Spinal cord (tissue), 10 donors: ENCODE measurements at places on chromosomes 2 and 18.
A peak's percentile ranks its signal among the peaks of the same experiment; 100 is the strongest.

- DNase-seq: no peak
These were observed 162.7 kb downstream of the FSHR start for GRCh38 chr2:48991415-48992131.

DNA sequence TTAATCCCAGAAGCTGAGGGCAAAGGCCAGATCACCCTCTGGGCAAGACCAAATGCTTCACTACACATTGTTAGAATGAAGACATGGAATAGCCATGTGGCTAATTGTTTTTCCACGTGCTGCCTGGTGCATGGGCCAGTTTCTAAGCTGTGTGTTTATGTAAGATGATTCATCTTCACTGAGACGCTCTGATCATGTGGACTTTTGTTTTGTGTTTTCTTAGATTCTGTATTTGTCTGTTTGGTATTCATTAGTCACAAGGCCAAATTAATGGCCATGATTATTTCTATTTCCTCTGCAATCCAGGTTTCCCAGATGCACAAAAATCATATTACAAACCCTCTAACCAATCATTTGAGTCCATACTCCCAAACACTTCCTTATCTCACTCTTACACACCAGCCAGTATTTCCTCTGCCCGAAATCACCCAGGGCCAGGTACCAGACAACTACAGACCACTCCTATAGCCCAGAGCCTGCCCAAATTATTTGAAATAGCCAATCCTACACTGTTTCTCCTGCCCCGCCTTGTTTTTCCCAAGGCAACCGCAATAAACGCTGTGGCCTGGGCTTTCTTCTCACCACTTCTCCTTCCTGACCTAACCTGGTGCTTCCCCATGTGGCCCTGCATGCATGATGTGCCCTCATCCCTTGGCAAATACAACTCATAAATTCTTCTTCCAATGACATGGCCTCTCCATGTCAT is 94.2 kb upstream of the SP3 start:
- DNase-seq: no peak

- no peak for DNase-seq
These were observed 90.1 kb upstream of the TGFA start for GRCh38 chr2:70643715-70644114.

DNA sequence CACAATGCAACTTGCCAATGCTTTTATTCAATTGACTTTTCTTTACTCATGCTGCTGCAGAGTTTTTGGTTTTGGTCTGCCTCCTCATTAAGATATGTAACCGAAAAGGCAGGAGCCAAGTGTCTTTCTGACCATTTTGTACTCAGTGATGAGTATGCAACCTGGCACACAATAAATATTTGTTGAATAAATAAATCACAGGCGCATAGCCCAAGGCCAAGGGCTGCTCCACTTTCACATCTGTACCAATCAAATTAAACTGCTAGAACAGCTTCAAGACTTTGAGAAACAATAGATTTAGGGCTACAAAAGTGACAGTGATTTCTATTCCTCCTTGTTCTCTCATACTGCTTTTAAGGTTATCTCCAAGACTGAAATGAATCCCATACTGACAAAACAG is 828.2 kb downstream of the RNF144A start:
- no peak for DNase-seq

DNA sequence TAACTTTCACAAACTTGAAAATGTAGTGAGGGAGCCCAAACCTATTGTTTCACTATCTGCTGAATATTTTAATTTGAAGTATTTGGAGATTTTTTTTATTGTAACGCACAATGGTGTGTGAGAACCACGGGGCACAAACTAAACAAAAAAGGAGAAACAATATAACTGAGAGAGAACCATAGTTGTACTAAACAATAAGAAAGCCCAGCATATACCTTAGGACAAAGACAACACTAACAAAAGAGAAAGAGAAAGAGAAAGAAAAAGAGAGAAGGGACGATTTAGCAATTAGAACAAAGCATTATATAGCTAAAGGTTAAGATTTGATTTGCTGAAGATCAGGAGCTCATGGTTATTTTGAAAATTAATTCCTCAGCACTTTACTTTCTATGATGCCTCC is 906.0 kb upstream of the NXPH2 start:
- no peak for DNase-seq

GRCh38 chr2:128668946-128669345 is 350.3 kb upstream of the HS6ST1 start:
- DNase-seq: no peak

DNA sequence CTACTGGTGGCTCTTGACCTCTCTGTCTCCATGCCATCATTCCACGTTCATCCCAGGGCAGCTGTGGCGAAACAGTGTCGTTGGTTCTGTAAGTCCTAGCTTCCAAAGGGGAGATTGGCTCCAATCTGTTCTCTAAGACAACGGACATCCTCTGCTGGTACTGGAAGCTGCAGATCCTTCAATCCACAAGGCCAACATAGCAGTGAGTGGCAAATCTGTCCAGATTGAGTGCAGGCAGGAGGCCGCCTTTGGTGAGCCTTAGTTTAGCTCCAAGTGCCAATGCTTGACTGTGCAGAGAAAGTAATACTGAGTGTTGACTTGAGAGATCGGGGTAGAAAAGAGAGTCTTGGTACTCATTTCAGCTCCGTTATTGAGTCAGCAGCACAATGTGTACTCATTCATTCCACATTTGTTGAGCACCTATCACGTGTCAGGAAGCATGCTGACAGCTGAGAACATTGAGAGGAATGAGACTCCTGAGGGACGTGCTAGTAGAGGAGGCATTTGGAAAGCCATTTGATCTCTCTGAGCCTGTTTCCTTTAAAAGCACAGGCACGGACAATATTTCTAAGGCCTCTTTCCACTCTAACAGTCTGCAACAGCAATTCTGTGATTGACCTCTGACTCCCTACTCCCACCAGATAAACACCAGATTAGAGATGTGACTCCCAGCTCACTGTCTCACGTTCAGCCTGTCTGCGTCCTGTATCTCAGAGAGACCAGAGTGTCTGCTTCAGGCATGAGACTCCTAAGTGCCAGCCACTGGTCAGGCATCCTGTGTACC is 306.0 kb downstream of the CLIP4 start:
- peak; percentile 44 for DNase-seq
